ENCODE measurements at places on chromosomes 12 and 14.

DNA sequence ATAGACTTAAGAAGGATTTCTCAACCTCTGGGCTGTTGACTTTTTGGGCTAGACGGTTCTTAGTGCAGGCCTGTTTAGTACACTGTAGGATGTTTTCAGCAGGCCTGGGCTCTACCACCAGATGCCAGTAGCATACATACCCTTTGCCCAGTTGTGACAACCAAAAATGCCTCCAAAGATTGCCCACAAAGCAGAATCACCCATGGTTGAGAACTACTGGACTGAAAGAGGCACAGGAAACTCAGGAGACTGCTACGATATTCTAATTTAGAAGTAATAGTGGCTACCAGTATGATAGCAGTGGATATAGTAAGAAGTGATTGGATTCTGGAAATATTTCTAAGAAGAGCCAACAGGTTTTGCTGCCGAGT, 15.5 kb downstream of the SLC35E3 start:
- DNase-seq = no peak

- no peak for DNase-seq
Observed at GRCh38 chr14:89384023-89384422, 33.0 kb downstream of the FOXN3 start.

- no peak for DNase-seq
Observed at GRCh38 chr12:5830111-5830510, 114.9 kb downstream of the ANO2 start.

DNA sequence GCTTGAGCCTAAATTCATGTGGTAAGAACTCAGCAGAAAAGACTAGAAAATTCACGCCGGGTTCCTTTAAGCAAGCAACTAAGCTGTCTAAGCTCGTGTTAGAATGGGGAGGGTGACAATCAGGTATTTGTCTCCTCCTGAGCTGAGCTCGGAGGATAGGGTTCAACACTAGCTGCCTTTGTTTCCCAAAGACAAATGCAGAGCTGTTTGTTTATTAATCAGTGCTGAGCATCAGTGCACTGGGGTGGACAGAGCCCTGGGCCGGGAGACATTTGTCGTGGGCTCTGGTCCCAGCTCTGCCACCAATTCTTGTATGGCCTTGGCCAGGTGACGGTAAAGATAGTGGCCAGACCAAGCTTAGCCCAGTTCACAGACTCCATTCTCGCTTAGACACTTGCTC, 43.7 kb downstream of the DEGS2 start:
- no peak for DNase-seq

DNA sequence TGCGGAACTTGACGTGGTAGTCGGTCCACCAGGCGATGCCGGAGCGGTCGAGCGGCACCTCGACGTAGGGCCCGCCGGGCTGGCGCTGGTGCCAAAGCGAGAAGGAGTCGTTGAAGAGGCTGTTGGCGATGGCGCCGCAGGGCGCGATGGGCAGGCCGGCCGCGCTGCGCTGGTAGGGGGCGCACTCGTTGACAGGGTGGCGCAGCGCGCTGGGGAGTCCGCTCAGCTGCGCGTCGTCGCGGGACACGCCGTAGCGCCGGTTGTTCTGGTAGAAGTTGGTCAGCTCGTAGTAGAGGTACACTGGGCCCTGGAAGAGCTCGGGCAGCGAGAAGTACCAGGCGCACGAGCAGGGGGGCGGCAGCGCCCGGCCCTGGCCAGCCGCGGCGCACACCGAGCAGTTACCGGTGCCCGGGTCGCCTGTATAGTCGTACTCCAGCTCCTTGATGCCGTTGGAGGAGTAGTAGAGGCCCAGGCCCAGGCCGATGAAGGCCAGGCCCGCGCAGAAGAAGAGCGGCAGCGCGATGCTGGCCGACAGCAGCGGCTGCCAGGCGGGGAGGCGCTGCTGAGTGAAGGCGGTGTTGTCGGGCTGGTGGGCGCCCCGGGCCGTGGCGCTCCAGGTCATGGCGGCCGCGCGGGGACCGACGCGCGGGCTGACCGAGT, 482 bp downstream of the TMEM30B start:
- DNase-seq = no peak

- DNase-seq = no peak
Observed at GRCh38 chr12:11757095-11757494, 107.6 kb downstream of the ETV6 start.

DNA sequence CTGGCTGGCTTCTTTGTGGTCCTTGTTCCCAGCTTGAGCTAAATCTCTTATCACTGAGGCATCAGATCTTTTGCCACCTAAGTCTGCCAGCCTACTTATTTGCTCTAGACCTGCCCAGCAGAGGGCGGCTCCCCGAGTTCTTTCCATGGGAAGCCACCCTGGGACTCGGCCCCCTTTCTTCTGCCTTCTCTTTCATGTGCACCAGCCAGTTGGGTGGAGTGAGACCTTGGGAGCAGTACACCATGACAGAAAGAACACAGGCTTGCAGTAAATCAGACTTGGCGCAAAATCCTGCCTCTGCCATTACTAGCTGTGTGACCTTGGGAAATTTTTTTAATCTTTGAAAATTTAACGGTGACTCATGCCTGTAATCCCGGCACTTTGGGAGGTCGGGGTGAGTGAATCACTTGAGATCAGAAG, 7.4 kb downstream of the SMAGP start:
- DNase-seq = peak; percentile 71

GRCh38 chr12:54932691-54933090, 51.9 kb downstream of the TESPA1 start:
- no peak for DNase-seq

- peak; percentile 88 for DNase-seq
Observed at GRCh38 chr12:17928708-17929366, 161.2 kb downstream of the RERGL start.

DNA sequence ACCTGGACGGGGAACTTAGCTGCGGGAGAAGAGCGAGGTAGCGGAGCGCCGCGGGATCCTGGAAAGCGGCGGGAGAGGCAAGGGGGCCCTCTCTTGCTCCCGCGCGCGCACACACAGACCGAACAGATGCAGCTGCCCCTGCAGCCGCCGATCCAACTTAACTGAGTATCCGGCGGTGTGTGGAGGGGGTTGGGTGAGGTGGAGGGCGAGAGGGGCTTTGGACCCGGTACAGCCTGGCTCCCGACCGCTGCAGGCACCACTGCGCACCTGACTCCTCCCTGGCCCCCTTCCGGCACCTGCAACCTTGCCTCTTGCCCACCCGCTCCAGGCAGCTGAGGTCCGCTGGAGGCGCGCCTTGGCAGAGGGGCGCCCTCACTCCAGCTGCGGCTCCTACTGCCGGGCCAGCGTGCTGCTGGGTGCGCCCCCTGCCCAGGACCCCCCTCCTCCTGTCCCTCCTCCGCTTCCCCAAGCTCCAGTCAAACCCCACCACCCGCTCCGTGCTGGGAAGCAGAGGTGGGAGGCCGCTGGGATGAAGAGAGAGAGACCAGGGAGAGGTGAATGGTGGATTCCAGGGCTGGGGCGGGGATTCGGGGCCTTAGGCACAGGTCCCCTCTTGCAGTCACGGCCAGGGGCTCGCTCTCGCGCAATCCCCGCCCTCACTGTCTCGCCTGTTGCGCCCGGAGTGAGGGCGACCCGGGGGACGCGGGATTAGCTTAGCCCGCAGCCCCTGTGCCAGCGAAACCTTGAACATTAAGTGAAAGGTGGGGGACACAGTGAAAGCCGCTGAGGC, 2.6 kb downstream of the DIO3 start:
- no peak for DNase-seq

- no peak for DNase-seq
Observed at GRCh38 chr14:36600431-36600830, 18.0 kb upstream of the NKX2-8 start.

- DNase-seq = no peak
Observed at GRCh38 chr12:40171501-40171900, 53.3 kb upstream of the LRRK2 start.

DNA sequence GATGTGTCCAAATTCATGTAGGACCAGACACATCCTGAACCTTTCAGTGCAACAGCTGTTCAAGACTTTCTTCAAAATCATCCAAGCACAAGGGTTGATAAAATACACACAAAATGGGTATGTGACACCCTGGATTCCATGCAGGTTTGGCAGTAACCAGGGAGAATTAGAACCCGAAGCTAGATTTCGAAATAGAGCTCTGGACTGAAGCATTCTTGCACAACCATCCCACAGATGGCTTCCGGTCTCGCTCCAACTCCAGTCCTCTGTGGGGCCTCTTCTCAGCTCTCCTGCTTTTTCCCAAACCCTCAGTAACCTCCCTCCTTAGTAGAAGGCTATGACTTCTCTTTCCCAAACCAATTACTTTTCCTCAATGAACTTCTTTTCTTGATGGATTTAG, 171.3 kb downstream of the TTC7B start:
- DNase-seq = no peak

DNA sequence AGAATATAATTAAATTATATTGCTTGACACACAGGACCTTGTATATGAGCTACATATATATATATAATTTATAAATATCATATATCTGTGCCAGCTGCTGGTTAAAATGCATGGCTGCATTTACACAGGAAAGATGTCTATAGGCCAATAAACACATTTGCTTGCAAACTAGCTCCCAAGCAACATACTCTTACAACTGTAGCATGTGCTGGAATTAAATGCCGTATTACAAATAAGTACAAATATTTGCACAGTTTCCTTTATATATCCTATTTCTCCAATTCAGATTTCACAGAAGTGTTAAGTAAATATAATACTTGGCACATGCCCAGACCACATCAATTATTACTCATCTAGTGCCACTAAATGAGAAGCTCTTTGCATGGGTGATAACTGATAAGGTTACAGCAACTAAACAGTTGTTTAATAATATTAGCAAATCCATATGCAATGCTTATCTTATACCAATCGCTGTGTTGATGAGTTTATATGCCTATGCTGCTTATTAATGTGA, 66.7 kb upstream of the E2F7 start:
- DNase-seq = no peak

DNA sequence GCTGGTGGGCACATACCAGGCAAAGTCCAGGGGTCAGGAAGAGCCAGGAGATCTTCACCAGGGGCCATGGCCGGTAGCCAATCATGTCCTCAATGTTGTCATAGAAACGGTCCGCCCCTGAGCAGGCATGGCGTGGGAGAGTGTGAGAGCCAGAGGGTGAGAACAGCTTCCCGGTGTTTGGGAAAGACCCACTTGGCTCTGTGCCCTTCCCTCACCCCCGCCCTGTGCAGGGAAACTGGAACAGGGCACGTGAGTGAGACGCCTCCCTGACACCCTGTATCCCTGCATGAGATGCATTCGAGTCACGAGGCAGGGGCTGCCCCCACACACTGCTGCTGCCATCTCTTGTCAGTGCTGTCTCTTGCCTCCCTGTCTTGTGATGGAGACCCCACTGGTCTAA, 20.7 kb downstream of the SLC6A12 start:
- no peak for DNase-seq

GRCh38 chr14:102239231-102239630, 65.7 kb downstream of the MOK start:
- DNase-seq = no peak
